Activated CD4-positive, alpha-beta T cell treated with anti-CD3 and anti-CD28 coated beads for 24 hours (primary cell): ENCODE measurements at places on chromosomes 3 and 15.

DNA sequence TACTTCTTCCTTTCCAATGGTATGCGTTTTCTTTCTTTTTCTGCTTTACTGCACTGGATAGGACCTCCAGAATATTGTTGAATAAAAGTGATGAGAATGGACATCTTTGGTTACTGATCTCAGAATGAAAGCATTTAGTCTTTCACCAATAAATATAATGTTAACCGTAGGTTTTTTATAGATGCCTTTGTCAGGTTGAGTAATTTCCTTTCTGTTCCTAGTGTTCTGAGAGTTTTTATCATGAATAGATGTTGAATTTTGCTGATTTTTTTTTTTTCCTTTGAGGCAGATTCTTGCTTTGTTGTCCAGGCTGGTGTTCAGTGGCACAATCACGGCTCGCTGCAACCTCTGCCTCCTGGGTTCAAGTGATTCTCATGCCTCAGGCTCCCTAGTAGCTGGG, 158.4 kb downstream of the KLHL25 start:
- DNase-seq, result no peak

DNA sequence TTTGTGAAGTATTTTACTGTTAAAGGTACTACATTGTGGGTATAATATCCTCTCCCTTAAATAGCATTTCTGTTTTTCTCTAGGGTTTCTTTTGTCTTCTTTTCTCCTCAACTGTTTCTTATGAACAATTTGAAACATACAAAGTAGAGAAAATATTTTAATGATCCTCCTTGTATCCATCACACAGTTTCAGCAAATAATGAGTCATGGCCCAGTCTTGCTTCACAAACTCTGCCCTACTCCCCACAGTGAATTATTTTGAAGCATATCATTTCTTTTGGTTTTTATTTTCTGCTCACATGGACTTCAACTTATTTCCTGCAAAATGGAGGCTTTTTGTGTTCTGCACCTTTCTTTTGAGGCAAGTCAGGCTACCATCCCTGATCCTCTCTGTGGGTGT, 6.1 kb upstream of the SCAANT1 start:
- no peak for DNase-seq

GRCh38 chr3:145094355-145094941, 1066.5 kb downstream of the PLOD2 start:
- no peak for DNase-seq

GRCh38 chr3:72479651-72480215, 368.5 kb downstream of the SHQ1 start:
- no peak for DNase-seq

- DNase-seq, result no peak
These were observed 67.3 kb downstream of the ITGA11 start for GRCh38 chr15:68364660-68365035.

DNA sequence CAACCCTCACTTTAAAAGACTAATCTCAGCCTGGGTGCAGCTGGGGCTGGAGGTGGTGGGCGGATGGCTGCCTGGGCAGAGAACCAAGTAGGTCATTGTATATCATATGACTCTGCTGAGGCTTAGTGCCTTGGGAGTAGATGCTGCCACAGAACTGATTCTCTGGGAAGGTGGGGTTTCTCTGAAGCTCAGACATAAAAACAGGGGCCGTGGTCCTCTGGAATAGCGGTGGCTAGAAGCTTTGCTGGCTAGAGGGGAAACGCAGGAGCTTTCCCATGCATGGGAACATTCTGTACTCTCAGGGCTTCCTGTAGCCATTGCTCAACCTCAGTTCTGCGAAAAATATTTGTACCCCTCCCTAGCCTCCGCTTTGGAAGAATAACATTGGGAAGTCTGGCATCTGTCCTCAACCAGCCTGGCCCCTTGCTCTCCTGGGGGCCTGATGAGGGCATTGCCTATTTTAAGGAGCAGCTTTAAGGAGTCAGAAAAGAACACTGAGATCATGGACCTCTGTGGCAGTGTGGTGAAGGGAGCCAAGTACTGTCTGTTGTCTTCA, 14.7 kb downstream of the TIMP4 start:
- DNase-seq, result no peak

DNA sequence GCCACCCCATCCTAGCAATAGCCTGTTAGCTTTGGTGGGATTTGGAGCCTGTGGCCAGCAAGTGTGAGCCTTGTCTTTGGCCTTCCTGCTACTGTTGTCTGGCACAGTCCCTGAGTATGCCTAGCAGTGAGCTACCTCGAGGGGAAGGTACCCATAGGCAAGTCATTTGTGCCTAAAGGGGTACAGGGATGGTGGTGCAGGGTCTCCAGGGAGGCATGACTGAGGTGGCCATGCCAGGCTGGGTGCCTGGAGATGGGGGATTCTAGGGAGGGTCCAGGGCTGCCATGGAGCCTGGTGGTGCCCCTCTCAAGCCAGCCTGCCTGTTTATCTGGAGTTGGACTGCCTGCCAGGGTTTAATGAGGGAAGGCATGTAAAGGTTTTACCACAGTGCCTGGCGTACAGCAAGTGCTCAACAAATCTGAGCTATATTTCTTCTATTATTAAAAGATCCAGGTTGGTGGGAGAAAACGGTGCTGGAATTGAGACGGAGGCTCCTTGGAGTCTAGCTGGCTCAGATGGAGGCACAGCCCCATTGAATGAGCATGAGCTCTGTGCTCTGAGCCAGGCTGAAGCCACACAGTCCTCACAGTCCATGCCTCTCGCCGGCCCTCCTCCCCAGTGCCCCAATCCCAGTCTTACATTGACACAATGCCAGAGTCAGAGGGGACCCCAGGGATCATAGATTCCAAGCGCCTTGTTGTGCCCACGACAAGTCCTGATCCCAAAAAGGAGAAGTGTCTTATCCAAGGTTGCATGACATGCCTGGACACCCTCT, 76.2 kb downstream of the CORO2B start:
- no peak for DNase-seq

GRCh38 chr15:60908888-60909287, 320.2 kb downstream of the RORA start:
- DNase-seq, result no peak

GRCh38 chr3:146313746-146314111, 62.8 kb upstream of the PLSCR4 start:
- DNase-seq, result no peak

DNA sequence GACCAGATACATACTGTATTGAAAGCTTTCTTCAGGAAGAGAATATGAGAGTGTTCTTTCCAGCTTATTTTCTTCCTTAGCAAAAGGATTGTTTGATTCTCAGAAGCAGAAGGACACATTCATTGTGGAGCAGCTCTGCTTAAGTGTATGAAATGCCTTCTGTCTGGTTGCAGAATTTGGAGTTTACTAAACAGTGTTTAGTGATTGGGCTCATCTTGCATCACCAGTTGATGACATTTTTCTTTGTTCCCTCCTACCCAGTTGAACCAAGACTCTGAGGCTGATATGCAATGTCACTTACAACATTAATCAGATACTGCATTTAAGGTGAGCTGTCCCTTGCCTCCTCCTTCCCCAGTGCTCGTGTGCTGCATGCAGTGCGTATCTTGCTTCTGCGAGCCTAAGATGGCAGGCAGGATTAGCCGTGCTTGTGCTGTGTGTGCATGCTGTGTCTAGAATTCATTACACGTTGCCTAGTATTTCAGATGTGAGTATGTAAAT, 18.4 kb downstream of the ZBTB38 start:
- DNase-seq, result no peak

GRCh38 chr3:99163314-99163713, 261.8 kb upstream of the DCBLD2 start:
- DNase-seq, result no peak

DNA sequence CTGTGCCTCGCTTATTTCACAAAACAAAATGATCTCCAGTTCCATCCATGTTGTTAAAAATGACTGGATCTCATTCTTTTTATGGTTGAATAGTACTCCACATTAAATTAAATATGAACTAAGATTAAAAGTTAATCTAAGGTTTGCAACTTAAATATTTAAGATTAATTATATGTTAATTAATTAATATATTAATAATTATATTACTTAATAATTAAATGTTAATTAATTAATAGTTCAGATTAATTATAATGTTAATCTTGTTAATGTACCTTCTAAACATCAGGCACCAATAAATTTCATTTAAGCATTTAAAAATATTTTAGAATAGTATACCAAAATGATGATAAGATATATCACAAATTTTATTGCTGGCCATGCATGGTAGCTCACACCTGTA, 971.9 kb downstream of the CADM2 start:
- no peak for DNase-seq

DNA sequence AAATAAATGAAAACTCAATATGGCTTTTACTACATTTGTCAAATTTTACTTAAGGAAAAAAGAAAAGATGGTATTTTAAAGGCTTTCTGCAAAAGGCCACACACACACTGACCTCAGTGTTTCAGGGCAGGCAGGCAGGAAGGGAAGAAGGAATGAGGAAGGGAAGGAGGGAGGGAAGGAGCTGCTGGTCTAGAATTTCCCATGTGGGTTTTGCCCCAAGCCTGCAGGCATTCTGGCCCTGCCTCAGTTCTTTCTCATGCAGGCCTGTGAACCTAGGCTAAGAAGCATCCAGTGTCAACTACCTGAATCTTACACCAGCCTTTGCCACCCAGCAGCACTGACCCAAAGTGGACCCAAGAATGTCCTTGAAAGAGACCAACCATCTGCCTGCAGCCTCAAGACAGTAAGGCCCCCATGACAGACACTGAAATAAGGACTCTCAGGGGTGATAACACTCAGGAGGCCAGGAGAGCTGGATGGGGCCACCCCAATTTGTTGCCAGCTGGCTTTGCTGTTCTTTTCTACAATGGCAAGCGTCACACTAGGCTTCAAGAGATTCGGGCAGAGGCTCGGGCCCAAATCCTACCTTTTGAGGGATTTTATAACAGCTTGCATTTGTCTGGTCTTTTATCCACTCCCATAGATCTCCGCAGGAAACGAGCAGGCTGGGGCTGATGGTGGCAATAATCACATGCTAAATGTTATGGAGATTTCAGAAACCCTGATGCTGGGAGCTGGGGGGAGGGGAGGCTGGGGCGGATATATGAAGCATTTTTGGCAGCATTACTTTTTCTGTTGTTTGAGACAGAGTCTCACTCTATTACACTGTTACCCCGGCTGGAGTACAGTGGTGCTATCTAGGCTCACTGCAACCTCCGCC, 51.4 kb downstream of the XXYLT1 start:
- no peak for DNase-seq

- DNase-seq, result no peak
These were observed 64.0 kb downstream of the SYNM start for GRCh38 chr15:99168601-99169580.

DNA sequence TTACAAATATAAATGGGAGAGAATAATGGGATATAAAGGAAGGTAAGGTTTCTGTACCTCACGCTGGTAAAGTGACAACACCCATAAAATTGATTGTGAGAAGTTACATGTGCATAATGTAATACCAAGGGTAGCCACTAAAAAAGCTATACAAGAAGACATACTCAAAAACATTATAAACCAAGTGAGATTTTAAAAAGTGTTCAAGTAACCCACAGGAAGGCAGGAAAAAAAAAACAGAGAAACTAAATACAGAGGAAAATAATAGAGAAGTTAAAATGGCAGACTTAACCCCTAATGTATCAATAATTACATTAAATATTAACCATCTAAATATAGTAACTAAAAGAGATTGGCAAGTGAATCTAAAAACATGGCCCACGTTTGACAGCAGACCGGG, 76.3 kb downstream of the PCSK6 start:
- DNase-seq, result no peak

GRCh38 chr15:84861781-84862180, 22.7 kb upstream of the SLC28A1 start:
- DNase-seq, result no peak

DNA sequence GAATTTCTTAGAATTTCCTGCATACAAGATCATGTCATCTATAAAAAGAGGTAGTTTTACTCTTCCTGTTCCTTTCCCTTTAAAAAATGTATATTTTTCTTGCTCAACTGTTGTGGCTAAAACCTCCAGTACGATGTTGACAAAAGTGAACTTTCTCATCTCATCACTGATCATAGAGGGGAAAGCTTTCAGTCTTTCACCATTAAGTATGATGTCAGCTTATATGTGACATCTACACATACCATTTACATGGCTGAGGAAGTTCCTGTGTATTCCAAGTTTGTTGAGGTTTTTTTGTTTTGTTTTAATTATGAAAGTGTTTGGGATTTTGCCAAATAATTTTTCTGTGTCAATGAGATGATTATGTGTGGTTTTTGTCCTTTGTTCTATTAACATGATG, 173.6 kb downstream of the PLD1 start:
- DNase-seq, result no peak

DNA sequence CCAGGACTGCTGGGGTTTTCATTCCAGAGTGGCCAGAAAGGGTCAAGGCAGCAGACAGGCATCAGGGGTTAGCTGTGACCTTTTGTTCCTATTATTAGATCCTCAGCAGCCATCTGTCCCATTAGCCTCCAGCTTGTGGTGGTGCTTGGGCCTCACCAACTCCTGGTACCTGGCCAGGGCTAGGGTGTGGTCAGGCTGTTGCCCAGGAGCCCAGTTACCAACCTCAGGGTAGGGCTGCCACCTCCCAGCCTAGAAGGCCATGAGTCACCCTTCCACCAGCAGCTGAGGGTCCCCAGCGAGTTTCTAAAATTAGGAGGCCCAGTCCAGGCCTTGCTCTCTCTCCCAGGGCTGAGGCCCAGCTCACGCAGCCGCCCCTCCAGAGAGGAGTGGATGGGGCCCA, 12.2 kb downstream of the TMEM43 start:
- DNase-seq, result no peak

- no peak for DNase-seq
These were observed 656.0 kb upstream of the GRM7 start for GRCh38 chr3:6204891-6205290.

DNA sequence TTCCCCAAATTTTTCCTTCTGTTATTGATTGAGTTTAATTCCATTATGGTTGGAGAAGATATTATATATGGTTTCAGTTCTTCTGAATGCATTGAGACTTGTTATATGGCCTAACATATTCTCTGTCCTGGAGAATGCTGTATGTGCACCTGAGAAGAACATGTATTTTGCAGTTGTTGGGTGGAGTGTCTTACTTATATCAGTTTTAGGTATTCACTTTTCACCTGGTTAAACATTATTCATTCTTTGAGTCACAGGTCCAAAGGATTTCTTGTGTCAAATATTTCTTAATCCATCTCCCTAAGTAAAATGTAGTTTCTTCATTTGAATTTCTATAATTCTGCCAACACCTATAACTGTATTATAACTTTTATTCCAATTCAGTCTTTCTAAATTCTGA, 17.8 kb downstream of the ACKR2 start:
- no peak for DNase-seq

- DNase-seq, result no peak
These were observed 6.8 kb upstream of the LRIG1 start for GRCh38 chr3:66507423-66508260.

DNA sequence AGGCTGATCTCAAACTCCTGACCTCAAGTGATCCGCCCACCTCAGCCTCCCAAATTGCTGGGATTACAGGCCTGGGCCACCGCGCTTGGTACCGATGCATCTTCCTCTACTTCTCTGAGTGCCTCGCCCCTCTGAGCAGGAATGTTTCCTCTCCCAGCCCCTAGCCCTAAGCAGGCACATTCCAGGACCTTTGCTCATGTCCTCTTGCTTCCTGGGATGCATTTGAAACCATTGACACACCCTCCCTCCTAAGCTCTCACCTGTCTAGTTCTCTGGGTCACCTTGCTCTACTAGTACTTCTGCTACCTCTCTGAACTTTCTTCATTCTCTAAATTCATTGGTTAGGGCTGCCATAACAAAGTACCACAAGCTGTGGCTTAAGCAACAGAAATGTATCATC, 17.9 kb upstream of the UACA start:
- no peak for DNase-seq
